ENCODE measurements at places on chromosomes 11 and 22. TPM values are rescaled to one million over a fixed set of nuclear protein-coding genes. Genes with fewer than 3 reads are reported as not detected.

The ZBTB16 gene
- not detected for total RNA-seq

The C11orf42 gene
- total RNA-seq: not detected

The HEPHL1 gene
- total RNA-seq: not detected

GRCh38 chr11:75931124-75931523 lies 116.1 kb downstream of the UVRAG start:
- no peak overlapping the region for H3K27ac ChIP-seq
- no peaks in the 10 kb centered on the region for H3K27me3 ChIP-seq
- H3K4me1 ChIP-seq: peaks cover 27% of the 10 kb centered on the region
- DNase-seq: peak; percentile 57
- H3K36me3 ChIP-seq: no peaks in the 10 kb centered on the region

The GGT5 gene
- total RNA-seq: 0.20 TPM

DNA sequence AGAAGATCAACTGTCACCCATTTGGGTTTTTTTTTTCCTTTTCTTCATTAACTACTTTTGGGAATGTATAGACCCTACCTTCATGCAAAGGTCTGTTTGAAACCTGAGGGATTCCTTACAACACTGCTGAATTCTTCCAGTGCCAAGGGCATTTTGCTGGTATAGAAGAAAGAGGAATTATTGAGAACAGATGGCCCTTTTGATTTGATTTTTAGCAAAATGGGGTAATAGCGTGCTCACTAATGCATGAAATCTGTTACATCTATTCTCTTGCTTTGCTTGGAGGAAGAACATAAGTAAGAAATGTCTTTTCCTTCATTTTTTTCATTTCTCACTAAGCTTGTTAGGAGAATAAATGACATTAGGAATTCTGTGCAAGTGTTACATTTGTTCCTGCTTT lies 501.9 kb downstream of the TMEM135 start:
- no peaks in the 10 kb centered on the region for H3K4me1 ChIP-seq
- no peak overlapping the region for H3K4me3 ChIP-seq
- no peaks in the 10 kb centered on the region for H3K27me3 ChIP-seq

DNA sequence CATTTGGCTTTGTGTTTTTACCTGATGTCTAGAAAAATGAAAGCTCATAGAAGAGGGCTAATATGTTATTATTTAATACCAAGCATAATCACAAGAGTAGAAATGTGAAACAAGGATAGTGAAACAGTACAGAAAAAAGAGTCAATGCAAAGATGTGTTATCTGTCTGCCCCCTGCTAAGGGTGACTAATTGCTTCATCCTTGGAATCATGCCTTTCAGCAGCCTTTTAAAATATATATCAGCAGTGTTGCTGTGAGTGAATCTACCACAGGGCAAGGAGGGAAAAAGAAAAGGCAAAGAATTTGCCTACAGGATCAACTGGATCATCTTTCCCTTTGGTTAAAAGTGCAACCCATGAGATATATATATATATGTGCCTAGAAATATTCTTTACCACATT lies 867.2 kb upstream of the RAG2 start:
- no peaks in the 10 kb centered on the region for H3K36me3 ChIP-seq
- H3K4me3 ChIP-seq: no peak overlapping the region
- no peaks in the 10 kb centered on the region for H3K4me1 ChIP-seq
- no peak overlapping the region for H3K27ac ChIP-seq

GRCh38 chr11:27651711-27652110 lies 48.5 kb downstream of the BDNF start:
- H3K36me3 ChIP-seq: peaks cover 61% of the 10 kb centered on the region
- DNase-seq: no peak
- H3K27me3 ChIP-seq: peaks cover 41% of the 10 kb centered on the region
- H3K27ac ChIP-seq: peak overlapping the region; percentile 62
- peak overlapping the region; percentile 32 for H3K4me3 ChIP-seq

The SLC25A1 gene
- total RNA-seq: 122 TPM
